Astrocyte (in vitro differentiated cells and primary cell): ENCODE measurements at places on chromosomes 6 and 20.

GRCh38 chr6:3422435-3423070, 34.3 kb downstream of the SLC22A23 start:
- DNase-seq: no peak

- no peak for DNase-seq
Observed at GRCh38 chr6:137415834-137416190, 78.4 kb downstream of the OLIG3 start.

- DNase-seq: peak; percentile 71
Observed at GRCh38 chr6:142395768-142396231, 94.0 kb downstream of the ADGRG6 start.

- DNase-seq: no peak
Observed at GRCh38 chr6:46757214-46757596, 10.5 kb downstream of the ANKRD66 start.

GRCh38 chr6:108323710-108324466, 29.0 kb downstream of the AFG1L start:
- DNase-seq: no peak

DNA sequence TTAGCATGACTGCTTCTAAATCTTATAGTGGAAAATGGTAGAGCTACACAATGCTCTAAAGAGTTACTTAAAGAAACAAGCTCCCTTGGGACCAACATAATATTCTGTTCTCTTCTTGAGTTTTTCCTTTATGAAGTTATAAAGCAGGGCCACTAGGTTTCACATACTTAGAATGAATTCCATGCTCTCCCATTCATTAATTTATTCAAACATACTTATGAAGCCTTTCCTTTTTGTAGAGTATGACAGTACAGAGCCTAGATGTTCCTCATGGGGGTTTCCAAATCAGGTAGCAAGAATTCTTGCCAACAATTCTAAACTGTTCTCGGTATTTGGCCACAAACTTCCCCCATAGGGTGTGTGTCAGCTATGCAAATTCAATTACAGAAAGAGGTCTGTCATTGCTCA, 20.6 kb upstream of the FABP7 start:
- no peak for DNase-seq

GRCh38 chr6:24524805-24525204, 30.0 kb downstream of the ALDH5A1 start:
- DNase-seq: peak; percentile 30

- DNase-seq: no peak
Observed at GRCh38 chr6:50824552-50824951, 5.9 kb downstream of the TFAP2B start.

DNA sequence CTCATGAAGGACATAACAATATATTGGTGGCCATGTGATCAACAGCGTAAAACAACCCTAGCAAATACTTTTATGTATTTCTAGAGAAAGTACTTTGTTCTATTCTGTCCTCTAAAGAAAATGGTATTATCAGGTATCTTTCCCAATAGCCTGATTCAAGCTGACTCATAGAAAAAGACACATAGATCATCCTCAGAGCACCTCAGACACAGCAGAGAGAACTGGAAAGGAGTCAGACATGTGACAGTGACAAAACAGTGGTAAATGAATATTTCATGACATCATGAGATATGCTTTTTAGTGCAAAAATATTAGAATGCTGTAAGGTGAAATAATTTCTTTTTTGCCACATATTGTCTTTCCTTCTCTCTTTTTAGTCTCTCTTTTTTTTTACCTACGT, 1355.0 kb upstream of the MAP3K7 start:
- no peak for DNase-seq

DNA sequence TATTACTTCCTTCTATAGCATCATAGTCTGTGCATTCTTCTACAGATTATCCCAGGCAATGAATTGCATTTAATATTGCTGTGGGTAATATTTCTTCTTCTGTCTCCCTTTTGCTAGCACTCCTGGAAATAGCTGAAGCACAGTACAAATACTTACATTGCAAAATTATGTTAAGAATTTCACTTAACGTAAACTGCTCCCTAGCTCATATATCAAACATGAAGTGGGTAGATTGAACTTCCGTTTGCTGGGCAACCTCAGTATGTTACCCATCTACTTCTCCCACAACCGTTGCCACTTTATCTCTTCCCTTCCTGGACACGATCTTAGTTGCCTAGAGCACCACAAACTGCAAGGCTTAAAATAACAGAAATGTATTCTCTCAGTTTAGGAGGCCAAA, 963.3 kb downstream of the KIF16B start:
- no peak for DNase-seq

- no peak for DNase-seq
Observed at GRCh38 chr6:90314514-90314913, 17.9 kb upstream of the BACH2 start.

GRCh38 chr6:79269877-79270276, 35.4 kb upstream of the HMGN3 start:
- DNase-seq: peak; percentile 80

- no peak for DNase-seq
Observed at GRCh38 chr6:137490006-137490905, 3.9 kb downstream of the OLIG3 start.
